K562 (cell line): ENCODE measurements at places on chromosomes 13 and 19. TPM values are rescaled to one million over a fixed set of nuclear protein-coding genes. Genes with fewer than 3 reads are reported as not detected.

Gene SIGLEC11
- not detected in 2 replicates for polyA plus RNA-seq

DNA sequence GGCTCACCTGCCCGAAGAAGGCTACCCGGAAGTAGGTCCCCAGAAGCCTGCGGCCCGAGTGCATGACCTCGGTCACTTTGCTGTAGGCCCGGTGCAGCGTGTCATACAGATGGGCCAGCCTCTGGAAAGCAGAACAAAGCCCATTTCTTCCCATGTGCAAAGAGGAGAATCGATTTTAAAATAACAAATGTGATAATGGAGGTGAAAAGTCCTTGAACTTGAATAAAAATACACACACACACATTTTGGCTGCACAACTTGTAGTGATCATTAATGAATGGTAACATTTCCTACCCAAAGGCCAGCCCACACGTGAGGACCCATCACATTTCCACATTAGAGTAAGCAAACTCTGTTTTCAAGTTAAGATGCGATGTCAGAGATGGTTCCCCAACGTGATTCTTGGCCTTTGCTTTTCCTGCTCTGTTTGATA is 56.9 kb upstream of the SLC15A1 start:
- no peak for DNase-seq

GRCh38 chr13:25244123-25244522 is 43.2 kb downstream of the MTMR6 start:
- no peak for DNase-seq

Gene SMAD9
- polyA plus RNA-seq = not detected in 2 replicates

GRCh38 chr19:33273881-33274662 is 28.3 kb downstream of the CEBPA start:
- peak; percentile 14 for DNase-seq

DNA sequence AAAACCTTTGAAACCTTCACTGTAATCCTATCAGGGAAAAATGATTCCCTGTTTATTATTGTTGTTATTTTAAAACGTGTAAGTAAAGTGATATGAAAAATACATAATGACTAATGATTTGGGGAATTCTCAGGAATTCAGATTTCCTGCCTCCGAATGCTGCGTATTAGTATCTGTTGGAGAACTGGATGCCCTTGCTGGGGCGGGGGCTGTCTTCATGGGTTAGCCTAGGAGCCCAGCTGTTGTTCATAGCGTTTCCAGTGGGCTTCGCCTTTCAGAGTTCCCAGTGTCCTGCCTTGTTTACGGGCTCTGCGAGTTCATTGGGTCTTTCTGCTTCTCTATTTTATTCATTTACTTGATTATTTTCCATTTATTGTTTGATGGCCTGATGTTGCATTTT is 18.4 kb downstream of the NAXD start:
- DNase-seq = no peak

- DNase-seq = no peak
Measured at GRCh38 chr19:2547721-2548120, 71.8 kb downstream of the GADD45B start.

- DNase-seq = no peak
Measured at GRCh38 chr13:98843482-98843877, 91.0 kb upstream of the SLC15A1 start.

Gene OR7D2
- polyA plus RNA-seq = 0.42 and 0.45 TPM in 2 replicates

GRCh38 chr19:49581007-49581508 is at the start of gene PRRG2:
Gene PRRG2, plus strand, starts transcription at chr19:49581316. Its CDS starts 1,904 bp downstream, at chr19:49583220.
- peak; percentile 15 for DNase-seq
